HFF-Myc (cell line): ENCODE measurements at places on chromosomes 1 and 21.

GRCh38 chr1:172778456-172779455 lies 119.9 kb downstream of the FASLG start:
- no peak for DNase-seq

DNA sequence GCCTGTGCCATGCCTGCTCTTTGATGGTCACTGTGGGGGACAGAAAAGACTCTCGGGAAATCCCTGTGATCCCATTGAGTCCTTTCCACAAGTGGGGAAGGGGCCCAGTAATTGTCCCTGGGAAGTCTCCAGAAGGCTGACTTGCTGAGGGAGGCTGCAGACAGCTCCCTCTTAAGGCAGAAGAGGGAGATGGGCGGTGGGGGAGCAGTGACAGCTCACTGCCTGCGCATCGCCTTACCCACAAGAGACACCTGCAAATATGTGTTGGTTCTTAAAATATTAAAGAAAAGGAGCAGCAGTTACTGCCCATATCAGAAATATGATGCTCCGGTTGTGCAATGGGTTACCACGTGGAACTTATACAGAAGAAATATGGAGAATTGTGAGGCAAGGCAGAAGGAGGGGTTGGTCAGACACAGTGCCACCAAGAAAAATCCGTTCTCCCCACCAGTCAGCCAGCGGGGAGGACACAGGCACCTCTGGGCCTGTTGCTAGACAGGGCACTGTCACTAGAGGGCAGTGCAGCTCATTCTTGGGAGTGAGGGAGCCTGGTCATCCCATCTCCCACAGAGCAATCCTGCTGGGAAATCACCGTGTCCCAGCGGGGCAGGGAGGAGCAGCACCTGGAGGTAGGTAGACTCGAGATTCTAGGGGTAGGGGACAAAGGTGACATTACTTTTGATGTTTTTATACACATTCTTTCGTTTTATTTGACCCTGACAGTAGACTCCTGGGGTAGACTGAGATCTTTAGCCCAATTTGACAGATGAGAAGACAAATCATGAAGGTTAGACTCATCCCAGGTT lies 6.9 kb upstream of the CAMK1G start:
- peak; percentile 37 for DNase-seq

DNA sequence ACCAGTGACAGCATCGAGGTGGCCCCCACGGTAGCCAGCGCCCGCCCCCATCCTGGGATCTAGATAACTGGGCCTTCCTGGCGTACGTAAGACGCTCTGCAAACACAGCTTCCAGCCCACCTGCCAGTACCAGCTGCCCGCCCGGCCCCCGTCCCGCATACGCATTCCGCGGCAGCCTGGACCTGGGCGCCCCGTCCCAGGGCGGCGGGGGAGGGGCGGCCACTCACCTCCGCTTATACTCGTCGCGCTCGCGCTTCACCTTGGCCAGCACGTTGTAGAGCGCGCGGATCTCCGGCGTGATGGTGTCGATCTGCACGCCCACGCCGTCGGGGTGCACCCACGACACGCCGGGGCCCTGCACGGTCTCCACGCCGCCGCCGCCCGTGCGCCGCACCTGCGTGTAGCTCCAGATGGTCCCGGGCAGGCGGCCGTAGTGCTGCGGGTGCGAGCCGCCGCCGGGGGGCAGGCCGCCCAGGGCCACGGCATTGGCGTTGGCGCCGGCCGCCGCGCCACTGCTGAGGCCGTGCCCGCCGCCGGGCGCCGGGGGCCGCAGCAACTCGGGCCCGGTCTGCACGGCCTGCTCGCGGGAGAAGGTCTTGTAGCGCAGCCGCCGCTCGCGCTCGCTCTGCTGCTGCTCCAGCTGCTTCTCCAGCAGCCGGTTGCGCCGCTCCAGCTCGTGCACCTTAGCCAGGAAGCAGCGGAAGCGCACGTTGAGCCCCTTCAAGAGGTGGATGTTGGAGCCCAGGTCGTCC lies 859 bp downstream of the IFFO2 start:
- no peak for DNase-seq

GRCh38 chr1:53601867-53602775 lies 136.8 kb downstream of the GLIS1 start:
- DNase-seq: no peak

DNA sequence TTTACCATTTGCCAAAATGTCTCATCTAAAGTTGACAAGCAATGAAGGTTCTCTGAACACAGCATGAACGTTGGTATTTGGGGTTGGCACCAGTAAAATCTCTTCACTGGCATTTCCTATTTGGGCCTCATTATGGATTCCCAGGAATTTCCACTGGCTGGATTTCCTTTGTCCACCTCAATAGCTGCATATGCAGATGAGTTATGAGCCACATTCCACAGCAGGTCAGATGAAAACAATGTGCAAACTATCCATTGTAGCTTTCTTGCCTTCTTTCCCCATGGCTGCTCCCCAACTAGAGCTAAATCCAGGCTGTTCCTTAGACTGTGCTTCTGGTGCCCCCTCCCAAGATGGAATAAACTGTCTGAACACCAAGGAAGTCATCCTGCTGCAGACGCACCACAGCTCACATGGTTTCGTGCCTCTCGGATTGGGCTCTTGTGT lies 168.1 kb upstream of the FGGY start:
- no peak for DNase-seq

DNA sequence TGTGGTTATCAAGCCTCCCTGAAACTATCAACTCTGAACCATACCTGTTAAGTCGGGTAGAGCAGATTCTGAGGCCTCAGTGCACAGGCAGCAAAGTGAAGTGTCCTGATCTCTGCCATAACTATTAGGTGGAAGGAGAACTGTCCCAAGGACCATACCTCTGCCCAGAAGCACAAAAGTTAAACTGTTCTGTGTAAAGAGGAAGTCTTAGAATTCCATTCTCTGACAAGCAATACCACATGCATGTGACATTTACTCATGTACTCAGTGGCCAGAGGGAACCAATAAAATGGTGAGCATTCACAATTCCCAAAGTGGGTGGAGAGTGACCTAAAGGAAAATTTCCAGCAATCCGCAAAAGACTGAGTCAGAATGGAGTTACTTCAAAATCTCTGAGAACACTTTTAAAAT lies 61.0 kb downstream of the TOR3A start:
- peak; percentile 94 for DNase-seq

DNA sequence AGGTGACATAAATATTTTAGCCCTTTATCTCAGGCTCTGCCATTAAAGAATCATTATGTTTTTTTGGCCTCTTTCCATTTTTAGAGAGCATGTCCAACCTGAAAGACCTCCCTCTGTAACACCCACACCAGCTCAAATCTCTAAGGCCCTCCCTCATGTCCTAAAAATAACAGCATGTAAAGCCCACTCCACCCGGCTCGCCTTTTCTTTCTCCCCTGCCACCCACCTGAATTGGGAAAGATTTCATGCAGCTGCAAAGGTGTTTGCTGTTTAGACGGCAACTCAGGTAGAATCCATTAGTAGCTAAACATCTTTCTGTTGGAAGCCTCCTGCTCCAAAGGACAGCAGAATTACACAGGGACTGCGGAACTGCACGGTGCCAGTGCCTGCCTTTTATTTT lies 79.9 kb downstream of the DMRTA2 start:
- no peak for DNase-seq

GRCh38 chr1:78373676-78374075 lies 117.1 kb upstream of the PTGFR start:
- no peak for DNase-seq

DNA sequence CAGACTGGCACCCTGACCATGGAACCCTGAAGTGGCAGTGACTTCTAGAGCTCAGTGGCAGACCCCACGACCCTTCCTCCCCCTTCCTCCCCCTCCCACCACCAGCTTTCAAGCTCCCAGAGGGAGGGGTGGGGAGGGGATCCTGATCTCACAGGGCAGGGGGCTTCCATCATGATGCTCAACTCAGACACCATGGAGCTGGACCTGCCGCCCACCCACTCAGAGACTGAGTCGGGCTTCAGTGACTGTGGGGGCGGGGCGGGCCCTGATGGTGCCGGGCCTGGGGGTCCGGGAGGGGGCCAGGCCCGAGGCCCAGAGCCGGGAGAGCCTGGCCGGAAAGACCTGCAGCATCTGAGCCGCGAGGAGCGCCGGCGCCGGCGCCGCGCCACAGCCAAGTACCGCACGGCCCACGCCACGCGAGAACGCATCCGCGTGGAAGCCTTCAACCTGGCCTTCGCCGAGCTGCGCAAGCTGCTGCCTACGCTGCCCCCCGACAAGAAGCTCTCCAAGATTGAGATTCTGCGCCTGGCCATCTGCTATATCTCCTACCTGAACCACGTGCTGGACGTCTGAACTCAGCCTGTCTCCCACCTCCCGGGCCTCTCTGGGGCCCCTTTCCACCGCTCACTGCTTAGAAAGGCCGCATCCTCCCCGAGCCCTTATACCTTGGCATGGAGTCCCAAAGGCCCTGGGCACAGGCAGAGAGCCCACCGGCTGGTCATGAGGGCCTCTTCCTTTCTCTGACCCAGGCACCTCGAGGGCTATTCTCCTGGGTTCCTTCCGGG lies 3.9 kb downstream of the NHLH1 start:
- no peak for DNase-seq

DNA sequence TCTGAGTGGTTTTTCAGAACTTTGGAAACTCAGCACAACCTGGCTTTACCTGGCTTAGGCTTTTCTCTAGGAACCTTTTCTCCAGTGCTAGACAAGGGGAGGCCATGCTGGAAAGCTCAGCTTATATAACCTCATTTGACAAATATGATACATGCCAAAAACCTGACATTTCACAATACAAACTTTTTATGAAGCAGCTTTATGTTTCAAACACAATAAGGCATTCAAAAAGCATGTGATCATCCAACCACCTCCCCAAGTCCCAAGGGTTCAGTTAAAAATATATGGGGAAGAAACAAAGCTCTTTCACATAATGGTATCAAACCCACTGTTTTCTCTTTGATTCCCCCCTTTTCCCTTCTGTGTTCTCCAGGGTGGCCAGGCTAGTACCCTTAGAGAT lies 63.7 kb downstream of the ZC3H11B start:
- no peak for DNase-seq

GRCh38 chr1:117537291-117537920 lies 68.4 kb upstream of the TENT5C start:
- no peak for DNase-seq

- DNase-seq: no peak
Measured at GRCh38 chr1:243725075-243725474, 125.0 kb downstream of the AKT3 start.

DNA sequence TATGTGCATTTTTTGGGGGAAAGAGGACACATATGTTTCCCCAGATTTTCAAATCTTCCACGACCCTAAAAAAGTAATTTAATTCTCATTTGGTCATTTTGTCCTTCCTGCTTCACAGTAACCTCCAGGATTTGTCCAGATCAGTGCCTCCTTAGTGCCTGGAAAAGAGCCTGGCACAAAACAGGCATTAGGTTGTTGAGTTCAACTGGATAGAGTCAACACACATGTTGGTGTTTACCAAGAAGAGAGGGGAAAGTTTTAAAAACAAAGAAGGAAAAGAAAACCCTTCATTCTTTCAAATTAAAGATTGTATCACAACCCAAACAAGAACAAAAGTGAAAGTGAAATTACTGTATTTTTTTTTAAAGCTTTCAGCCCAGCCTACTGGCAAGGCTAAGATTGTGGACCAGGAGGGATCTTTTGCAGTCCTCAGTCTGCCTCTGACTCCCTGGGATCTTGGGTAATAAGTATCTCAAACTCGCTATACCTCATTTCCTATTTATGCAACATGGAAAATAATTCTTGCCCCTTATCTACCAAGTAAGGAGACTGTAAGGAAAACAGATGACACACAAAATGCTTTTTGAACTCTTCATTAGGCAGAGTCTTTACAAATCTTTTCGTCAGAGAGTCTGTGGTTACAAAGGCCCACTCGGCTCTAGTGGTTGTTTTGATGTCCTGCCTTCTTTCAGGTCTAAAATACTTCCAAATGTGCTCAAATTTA lies 57.8 kb downstream of the ZNF281 start:
- DNase-seq: peak; percentile 54

- DNase-seq: no peak
Measured at GRCh38 chr21:36518883-36519492, 39.1 kb upstream of the CLDN14 start.

GRCh38 chr1:159121526-159121925 lies 45.0 kb upstream of the AIM2 start:
- DNase-seq: no peak

- DNase-seq: no peak
Measured at GRCh38 chr1:63818567-63819325, 44.9 kb downstream of the ROR1 start.

DNA sequence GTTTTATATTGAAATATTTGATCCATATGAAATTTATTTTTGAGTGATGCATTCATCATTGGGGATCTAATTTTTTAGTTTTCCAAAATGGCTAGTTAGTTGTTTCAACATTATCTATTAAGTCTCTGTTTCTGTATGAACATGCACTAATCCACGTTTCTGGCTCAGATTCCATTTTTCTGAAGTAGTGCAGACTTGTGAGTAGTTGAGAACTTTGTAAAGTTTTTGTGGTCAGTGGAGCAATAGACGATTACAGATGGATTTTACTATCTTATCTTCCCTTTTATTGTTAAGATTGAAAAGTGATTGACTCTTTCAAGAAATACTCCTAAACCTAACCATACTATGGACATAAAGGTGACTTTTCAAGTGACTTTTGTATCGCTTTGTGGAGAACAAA lies 16.7 kb downstream of the SOAT1 start:
- no peak for DNase-seq

- DNase-seq: no peak
Measured at GRCh38 chr1:7915826-7916500, 24.7 kb downstream of the TNFRSF9 start.

DNA sequence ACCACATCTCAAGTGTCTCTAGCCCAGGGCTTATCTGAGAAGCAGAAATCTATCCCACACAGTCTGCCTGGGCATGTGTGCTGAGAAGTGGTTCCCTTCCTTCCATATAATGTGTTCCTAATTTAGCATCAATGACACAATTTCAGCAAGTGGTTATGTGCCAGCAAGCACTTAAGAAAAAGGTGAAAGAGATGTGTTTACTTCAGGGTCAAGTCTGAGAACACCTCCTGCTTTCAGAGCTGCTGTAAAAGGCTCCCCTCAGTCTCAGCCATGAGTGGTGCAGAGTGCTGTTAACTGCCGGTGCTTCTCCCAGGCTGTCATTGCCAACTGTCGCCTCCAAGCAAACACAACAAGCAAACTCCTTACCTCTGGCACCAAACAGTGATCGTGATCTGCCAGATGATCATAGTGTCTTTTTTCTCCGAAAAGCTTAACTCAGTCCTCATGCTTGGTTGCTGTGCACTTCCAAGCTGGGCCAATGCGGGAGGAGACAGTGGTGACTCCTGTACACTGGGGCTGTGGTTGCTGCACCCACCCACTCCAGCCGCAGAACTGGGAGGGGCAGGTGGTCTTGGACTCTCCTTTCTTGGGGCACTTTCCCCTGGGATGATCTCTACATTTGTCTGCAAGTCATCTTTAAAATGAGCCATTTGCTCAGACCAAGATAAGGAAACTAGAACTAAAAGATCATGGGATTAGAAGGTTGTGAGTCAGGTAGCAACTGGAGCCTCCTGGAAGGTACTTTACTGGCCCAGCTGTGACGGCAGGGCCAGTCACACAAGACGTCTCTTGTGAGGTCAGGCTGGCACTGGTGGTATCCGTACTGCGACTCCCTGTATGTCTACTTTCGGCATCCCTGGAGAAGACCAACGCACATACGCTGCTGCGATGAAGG lies 32.4 kb downstream of the ATP1A1 start:
- DNase-seq: no peak
